Tibial nerve (tissue), 4 donors: ENCODE measurements at places on chromosomes 7 and 10. TPM values are rescaled to one million over a fixed set of nuclear protein-coding genes. Genes with fewer than 3 reads are reported as not detected.

GRCh38 chr7:38215115-38215514, 37.1 kb downstream of the STARD3NL start:
- DNase-seq: no peak

DNA sequence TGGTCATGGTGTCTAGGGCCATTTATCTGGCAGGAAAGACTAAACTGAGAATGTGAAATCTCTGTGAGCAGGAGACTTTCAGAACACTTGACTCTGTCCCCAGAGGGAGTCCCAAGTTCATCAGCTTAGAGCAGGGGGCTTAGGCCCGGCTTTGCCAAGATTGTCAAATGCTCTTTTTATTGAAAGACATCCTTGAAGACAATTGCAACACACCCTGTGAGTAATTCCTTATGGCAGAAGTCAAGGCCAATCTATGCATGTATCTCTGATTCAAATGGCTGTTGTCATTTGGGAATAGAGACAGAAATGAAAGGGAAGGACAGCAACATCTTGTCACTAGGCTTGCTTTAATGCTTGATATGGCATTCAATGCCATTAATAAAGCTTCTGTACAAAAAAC, 33.7 kb downstream of the BAMBI start:
- no peak for DNase-seq

- no peak for DNase-seq
These were observed 3.2 kb downstream of the PSMA2 start for GRCh38 chr7:42928754-42929153.

Gene FOXI2
- not detected for total RNA-seq
